Stimulated activated CD4-positive, alpha-beta T cell treated with anti-CD3 and anti-CD28 coated beads, Interleukin-1b, Interleukin-23, amount 100 ng/mL, for 48 hours (primary cell): ENCODE measurements at places on chromosomes 13 and 19.

GRCh38 chr13:39433651-39434050, 169.3 kb downstream of the LHFPL6 start:
- no peak for DNase-seq

DNA sequence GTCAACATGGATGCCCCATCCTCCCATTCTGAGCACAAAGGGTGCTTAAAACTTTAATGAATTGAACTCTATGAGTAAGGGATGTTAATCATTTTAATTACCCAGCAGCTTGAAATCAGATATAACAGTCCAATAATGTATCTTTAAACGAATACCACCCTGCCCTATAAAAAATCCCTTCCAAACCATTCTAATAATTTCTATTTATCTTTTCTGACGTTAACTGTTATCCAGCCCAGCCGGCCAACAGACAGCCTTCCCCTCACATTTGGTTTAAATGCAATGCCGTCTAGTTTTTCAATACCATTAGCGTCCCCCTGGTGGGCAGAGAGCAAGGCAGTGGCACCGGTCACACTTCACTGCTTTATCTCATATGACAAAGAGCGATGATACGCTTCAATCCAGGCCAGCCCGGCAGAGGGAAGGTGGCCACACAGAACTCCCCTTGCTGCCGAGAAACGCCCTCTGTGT, 402.2 kb upstream of the ZNF507 start:
- DNase-seq: no peak

GRCh38 chr19:41753159-41753558, 2.2 kb upstream of the CEACAM6 start:
- DNase-seq: peak; percentile 70

GRCh38 chr13:19050901-19051300, 130.7 kb downstream of the TUBA3C start:
- no peak for DNase-seq

- peak; percentile 24 for DNase-seq
These were observed 649 bp downstream of the TMEM91 start for GRCh38 chr19:41376998-41377365.

- DNase-seq: no peak
These were observed 102.6 kb downstream of the DOCK9 start for GRCh38 chr13:98875146-98875729.

- DNase-seq: peak; percentile 16
These were observed 1.4 kb downstream of the UHRF1 start for GRCh38 chr19:4910594-4911281.

- no peak for DNase-seq
These were observed 157.0 kb downstream of the KLF5 start for GRCh38 chr13:73215823-73216222.
